ENCODE measurements at places on chromosomes 1 and 21. TPM values are rescaled to one million over a fixed set of nuclear protein-coding genes. Genes with fewer than 3 reads are reported as not detected.

DNA sequence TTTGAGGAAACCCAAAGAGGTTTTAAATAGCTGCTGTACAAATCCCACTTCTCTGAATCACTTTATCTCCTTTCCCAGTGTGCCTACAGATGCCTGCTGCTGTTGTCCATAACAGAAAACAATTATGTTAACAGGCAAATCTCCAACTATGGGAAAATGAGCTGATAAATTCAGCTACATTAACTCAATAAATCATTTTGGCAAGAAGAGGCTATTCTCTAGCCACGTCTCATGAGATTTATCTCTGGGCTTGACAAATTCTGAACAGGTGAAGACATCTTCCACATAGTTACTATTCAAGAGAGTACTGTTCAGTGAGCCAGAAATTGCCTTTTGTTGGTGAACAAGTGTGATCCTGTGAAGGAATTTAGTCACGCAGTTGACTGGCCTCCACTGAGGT, 327.1 kb upstream of the FMN2 start:
- DNase-seq = no peak

DNA sequence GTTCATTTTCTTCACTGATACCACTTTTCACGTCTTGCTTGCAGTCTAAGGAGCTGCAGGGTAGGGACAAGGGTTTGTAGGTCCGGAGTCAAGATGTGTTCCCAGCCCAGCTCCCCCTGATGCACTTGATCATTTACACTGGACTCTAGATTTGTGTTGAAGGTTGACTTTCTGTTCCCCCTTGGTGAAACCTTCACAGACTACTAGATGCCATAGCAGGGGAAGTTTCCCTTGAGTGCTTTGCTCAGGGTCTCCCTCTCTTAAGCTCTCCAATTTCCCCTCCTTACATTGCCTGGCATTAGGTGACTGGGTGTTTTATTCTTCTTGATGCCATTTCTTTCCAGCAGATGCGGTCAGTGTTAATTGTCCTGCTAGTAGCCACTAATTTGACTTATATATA, 8.0 kb upstream of the RAB3GAP2 start:
- DNase-seq = no peak

GRCh38 chr1:201648907-201649721, 110.2 kb downstream of the NAV1 start:
- DNase-seq = no peak

DNA sequence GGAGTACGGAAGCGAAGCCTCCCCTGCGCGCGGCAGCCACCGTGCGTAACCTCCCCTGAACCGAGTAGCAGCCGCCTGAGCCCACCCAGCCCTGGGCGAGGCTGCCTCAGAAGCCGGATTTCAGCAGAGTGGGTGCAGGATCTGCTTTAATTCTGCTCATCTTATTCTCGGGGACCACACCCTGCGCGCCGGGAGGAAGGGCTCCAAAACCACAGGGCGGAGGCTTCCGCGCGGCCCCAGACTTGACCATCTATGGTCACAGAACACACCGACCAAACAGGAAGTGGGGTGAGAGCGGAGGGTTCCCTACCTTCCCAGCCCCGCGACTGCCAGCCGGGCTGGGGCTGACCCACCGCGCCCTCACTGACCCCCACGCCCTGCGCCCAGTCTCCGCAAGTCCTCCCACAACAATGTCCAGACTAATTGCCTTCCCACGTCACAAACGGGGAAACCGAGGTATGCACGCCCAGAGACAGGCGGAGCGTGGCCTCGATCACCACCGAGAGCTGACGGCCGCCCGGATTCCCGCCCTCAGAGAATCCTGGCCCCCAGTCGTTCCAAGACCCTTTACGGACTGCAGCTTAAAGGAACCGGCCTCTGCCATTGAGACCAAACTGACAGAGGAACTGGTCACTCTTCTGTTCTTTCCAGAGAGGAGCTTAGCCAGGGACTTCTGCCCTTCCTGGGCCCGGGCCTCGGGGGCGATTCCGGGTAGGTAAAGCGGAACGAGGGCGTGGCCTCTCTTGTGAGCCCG, 595 bp upstream of the CAP1 start:
- DNase-seq = peak; percentile 79

The KIF2C gene
- total RNA-seq = 0.23 TPM

The SLAMF1 gene
- 0.31 TPM for total RNA-seq

- no peak for DNase-seq
Measured at GRCh38 chr1:214354440-214355148, 73.6 kb downstream of the SMYD2 start.
